ENCODE measurements at places on chromosomes 11 and 22.
A peak's percentile ranks its signal among the peaks of the same experiment; 100 is the strongest.

- no peak for DNase-seq
Measured at GRCh38 chr22:38748487-38749136, 7.2 kb downstream of the SUN2 start.

DNA sequence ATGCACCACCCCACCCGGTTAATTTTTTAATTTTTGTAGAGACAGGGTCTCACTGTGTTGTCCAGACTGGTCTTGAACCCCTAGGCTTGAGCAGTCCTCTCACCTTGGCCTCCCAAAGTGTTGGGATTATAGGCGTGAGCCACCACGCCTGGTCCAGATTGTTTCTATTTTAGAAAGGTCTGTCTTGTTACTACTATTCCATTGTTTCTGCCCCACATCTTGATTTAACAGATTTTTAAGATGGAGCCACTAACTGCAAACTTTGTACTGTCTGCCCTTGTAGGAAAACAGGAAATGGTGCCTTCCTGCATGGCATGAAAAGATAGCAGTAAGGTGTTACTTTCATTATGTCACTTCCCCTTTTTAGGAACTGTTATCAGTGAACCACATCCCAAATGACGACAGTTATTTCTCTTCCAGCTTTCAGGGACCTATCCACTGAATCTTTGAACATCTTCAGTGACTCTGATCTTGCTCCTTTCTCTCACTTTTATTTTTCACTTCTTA is 23.2 kb downstream of the TAF1D start:
- DNase-seq: peak; percentile 40

DNA sequence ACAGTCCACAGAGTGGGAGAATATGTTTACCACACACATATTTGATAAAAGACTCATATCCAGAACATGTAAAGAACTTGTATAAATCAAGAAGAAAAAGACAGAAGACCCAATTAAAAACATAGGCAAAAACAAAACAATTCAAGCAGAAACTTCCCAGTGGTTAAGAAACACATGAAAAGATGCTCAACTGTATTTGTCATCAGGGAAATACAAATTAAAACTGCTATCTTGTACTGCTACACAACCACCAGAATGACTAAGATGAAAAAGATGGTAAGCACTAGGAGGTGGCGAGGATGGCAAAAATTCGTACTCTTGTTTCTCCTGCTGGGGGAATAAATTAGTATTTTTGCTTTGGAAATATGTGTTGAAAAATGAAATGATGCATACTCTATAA is 192.3 kb upstream of the C11orf87 start:
- DNase-seq: no peak

GRCh38 chr11:12617632-12618031 is 56.6 kb upstream of the TEAD1 start:
- no peak for DNase-seq

- no peak for DNase-seq
Measured at GRCh38 chr11:106904826-106905225, 113.5 kb downstream of the GUCY1A2 start.

DNA sequence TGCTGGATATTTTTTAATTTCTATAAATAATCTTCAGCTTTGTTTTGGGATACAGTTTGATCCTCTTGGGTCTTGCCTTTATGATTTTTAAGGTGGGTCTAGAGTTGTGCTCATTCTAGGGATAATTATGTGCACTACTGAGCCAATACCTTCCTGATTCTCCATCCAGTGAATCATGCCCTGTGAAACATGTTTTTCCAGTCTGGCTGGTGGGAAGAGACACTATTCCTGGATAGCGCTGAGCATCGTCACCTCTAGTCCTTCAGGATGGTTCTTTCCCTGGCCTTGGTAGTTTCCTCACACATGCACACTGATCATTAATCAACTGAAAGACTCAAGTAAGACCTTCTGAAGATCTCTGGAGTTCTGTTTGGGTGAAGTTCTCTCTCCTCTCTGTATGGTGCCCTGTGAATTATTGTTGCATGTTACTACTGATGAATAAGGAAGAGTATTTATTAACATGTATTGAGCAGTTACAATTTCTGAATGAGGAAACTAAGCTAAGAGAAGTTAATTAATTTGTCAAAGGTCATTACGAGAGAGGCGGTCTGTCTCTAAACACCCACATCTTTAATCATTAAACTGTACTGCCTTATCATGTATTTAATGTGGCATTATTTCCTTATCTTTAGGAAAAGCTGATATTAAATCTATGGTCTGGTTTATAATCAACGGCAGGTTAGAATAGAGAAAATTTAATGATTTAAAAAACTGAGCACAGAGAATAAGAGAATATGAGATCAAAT is 39.1 kb upstream of the LIPT2 start:
- DNase-seq: no peak

DNA sequence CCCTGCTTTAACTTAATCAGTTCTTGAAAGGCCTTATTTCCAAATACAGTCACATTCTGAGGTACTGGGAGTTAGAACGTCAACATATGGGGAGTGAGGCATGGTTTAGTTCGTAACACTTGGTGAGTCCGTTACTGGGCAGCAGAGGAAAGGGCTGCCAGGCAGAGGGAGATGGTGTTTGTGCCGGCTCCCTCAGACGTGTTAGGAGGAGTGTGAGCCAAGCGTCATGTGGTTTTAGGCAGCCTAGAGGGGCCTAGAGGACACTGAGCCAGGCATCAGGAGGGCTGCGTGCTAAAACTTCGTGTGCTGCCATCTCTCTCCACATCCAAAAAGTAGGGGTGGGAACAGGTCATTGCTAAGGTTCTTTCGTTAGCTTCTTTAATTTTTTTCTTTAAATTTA is 10.2 kb downstream of the BCR start:
- no peak for DNase-seq

DNA sequence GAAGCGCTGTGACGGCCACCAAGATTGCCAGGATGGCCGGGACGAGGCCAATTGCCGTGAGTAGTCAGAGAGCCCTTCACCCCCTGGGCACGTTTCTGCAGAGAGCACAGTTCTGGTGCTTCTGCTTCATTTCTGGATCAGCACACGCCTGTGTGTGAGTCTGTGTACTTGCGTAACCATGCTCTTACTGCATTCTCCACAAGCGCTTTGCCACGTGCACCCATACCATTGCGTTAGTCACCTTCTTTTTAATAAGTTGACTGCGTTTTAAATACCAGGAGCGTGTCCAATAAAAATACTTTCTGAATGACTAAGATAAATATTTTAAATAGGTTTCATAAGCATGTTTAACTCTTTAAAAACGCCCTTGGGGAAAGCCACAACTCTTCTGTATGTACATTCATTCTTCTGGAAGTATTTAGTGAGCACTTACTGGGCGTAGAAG is 143.0 kb upstream of the SORL1-AS1 start:
- no peak for DNase-seq

DNA sequence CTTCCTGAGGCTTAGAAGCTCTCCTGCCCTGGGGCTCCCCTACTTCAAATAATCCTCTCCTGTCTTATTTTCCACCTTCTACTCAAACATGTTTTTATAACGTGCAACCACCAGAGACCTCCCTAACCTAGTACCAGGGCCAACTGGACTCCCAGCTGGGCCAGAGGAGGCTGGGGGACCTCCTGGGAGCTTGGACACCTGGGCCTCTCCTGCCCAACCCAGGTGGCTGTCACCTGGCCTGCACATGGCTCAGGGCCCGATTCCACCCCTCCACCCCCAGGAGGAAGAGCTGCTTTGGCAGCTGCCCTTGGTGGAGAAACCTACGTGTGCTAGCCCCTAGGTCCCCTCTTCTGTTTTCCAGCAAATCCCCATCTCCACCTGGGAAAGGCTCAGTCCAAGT is 105.2 kb downstream of the ABTB2 start:
- no peak for DNase-seq

- DNase-seq: no peak
Measured at GRCh38 chr11:109123816-109124787, 297.9 kb upstream of the C11orf87 start.

GRCh38 chr11:118281284-118281683 is 17.2 kb upstream of the MPZL2 start:
- no peak for DNase-seq

DNA sequence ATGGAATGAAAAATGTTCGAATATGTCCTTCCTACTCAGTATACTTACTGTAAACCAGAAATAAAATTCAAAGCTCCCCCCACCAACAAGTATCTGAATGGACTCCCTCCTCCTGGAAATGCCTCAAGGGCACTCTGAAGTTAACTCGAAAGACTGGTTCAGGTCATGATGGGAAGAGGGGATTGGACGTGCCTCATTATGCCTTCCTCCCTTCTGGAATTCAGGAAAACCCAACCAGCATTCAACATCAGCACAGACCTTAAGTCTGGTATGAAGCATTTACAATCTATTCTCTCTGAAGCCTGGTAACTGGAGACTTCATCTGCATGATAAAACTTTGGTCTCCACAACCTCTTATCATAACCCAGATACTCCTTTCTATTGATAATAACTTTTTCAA is 428.3 kb upstream of the RAG2 start:
- no peak for DNase-seq

DNA sequence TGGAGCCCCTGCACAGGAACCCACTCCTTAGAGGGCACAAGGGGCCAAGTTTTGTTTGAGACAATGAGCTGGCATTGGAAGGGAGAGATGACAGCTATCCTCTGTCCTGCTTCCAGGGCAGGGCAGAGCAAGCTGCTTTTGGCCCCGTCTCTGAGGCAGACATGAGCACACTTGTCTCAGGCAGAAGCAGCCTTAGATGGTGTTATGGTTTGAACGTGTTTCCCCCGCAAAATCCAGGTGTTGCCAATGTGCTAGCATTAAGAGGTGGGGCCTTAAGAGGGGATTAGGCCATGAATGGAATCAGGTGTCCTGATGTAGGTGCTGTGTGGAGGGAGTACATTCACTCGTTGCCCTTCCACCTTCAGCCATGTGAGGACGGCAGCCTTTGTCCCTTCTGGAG is 2.5 kb downstream of the TP53AIP1 start:
- DNase-seq: no peak

DNA sequence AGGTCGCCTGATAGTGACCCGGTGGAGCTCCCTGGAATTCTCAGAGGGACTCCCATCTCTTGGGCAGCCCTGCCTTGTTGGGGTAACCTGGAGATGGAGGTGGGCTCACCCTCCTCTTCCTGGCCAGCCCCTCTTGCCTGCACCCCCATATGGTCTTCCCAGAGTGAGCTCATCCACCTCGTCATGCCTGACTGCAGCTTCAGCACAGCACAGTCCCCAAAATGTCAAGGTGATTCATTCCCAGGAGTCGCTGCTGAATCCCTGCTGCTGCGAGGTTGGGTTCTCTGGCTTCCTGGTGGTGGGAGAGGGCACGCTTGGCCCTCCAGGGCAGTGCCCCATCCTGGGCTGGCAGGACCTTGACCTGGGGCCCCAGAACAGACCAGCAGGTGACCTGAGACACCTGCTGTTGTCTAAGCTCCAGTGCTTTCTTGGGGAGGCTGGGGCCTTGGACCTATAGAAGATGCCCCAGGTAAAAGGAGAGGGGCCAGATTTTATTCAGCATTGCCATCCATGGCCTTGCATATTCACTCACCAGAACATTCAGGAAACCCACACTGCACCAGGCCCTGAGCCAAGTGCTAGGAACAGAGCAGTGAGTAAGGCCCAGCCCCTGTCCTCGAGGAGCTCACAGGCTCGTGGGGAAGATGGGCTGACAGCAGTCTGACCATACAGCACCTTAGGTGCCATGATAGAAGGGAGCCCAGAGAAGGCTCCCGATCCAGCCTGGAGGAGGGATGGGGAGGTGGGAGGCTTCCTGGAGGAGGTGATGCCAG is 72.9 kb downstream of the CACNA1I start:
- DNase-seq: no peak

DNA sequence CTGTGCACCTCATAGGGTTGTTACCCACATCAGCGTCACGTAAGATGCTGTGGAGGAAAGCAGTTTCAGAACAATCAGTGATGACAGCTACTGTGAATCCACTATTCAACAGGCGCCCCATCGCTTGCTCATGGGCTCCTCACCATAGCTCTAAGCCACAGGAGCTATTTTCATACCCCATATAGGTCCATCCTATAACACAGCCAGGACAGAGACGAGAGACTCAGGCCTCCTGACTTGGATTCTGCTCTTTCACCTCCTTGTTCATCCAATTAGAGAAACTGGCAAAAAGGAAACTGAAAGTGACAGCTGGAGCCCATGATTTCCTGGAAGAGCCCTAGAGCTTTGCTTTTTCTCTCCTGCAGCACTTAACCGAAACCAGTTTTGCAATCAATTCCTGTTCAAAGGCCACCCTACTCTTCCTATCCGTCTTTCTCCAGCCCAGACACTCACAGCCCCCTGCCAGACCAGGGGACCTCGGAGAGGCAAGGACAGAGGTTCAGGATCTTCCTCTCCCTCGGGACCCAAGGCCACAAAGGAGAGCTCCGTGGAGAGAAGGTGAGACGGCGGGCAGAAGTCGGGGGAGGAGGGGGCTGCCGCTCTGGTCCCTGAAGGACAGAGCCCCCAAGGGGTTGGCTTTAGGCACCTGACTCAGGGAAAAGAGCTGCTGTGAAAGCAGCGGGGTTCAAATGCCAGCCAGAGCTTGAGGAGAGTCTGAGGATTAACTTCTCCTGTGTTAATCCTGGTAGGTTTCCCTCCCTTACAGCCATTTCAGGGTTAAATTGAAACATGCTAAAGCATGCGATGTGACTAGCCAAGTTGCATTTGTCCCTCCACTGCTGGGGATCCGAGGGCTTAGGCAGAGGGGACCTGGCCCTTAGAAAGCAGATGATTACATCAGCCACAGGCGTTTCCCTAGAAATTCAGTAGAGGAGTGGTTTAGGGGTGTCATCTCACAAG is at the start of gene APOL6:
Gene APOL6, plus strand, starts transcription at position 381 of the 960 bp plus-strand sequence. CDS start 7,980 bp downstream, outside the sequence.
- DNase-seq: peak; percentile 64

GRCh38 chr11:57667736-57668433 is at the start of gene ZDHHC5:
Gene ZDHHC5, plus strand, starts transcription at chr11:57668114. Its CDS starts 4,977 bp downstream, at chr11:57673091.
- peak; percentile 99 for DNase-seq

DNA sequence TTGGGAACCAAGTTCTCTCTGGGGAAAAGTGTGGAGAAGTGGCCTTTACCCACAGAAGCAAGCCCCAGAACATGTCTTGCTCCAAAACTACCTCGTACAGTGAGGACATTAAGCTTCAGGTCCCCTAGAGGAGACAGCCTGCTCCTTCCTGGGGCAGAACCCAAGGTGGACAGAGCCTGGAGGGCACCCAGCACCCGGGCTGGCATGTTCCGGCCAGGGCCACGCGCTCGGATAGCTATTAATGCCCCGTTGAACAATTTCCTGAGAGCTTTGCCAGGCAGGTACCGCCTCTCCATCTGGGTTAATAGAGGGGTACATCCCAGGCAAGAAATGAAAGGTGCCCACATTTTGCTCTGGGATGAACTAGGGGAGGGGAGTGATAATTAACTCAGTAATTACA is 169.0 kb upstream of the GRK3 start:
- no peak for DNase-seq

- DNase-seq: no peak
Measured at GRCh38 chr22:22099194-22099486, 116.6 kb upstream of the TOP3B start.

GRCh38 chr11:85664615-85665481 is at the start of gene CREBZF:
Gene CREBZF, minus strand, starts transcription at chr11:85665129. Its CDS starts 254 bp downstream, at chr11:85664875.
- peak; percentile 93 for DNase-seq

GRCh38 chr22:44745853-44746789 is 6.3 kb upstream of the ARHGAP8 start:
- no peak for DNase-seq

GRCh38 chr11:46361283-46362155 is 14.3 kb downstream of the DGKZ start:
- peak; percentile 64 for DNase-seq

- DNase-seq: no peak
Measured at GRCh38 chr22:10780281-10780680, 4747.7 kb upstream of the OR11H1 start.

Data from CD4-positive, alpha-beta T cell treated with Interleukin-15 for 1 hour (primary cell).